ENCODE measurements at places on chromosomes 4 and X.

DNA sequence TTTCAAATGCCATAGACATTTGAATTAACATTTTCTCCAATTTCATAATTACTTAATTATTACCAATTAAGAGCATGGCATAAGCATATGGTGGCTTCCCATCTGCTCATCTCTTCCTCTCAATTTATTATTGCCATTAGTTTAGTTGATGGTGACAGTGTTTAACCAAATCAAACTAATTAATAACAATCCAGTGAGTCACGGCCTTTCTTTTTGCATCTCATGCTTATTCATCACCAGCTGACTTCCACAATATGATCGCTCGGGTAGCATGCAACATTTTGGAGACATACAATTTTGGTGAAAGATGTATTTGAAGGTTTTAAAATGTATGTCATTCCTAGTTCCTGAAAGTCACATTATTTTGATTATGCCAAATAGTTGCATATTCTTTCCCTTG, 172.8 kb upstream of the TACR3 start:
- no peak overlapping the region for H3K4me3 ChIP-seq
- H3K4me1 ChIP-seq, result no peaks in the 10 kb centered on the region
- no peak for DNase-seq
- no peak overlapping the region for H3K27ac ChIP-seq
- H3K36me3 ChIP-seq, result no peaks in the 10 kb centered on the region
- H3K27me3 ChIP-seq, result no peaks in the 10 kb centered on the region

GRCh38 chrX:56793112-56793430, 64.0 kb downstream of the NBDY start:
- no peak overlapping the region for H3K4me3 ChIP-seq
- H3K36me3 ChIP-seq, result peaks cover 12% of the 10 kb centered on the region
- DNase-seq, result no peak
- no peak overlapping the region for H3K27ac ChIP-seq

- H3K36me3 ChIP-seq, result no peaks in the 10 kb centered on the region
- no peak for DNase-seq
- no peak overlapping the region for H3K27ac ChIP-seq
- H3K4me3 ChIP-seq, result no peak overlapping the region
- H3K27me3 ChIP-seq, result no peaks in the 10 kb centered on the region
- H3K4me1 ChIP-seq, result no peaks in the 10 kb centered on the region
Observed at GRCh38 chrX:43939187-43939926, 33.8 kb downstream of the NDP start.

DNA sequence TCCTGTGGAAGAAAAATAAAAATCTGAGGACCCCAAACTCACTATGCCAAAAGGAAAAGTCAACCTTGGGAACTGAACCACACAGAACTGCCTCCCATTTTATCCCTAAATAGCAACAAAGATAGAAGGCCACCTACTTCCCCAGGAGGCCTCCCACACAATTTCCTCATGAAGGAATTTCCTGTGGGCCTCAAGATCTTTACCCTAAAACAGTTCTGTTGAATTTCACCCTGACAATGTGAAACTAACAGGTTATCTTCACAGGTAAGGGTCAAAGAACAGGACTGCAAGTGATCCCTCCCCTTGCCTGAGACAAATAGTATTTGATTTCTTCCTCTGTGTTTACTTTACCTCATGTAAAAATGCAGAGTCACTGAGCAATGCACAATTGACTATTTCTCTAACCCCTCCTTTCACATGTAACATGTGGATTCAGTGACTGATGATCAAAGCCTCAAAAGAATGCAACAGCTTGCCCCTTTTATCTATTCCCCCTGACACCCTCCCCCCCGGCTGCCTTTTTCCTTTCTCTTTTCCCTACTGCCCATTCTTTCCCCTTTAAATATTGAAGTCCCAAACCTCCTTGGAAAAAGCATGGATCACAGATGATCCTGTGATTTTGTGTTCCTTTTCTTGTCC, 33.3 kb downstream of the MEPE start:
- H3K27ac ChIP-seq, result no peak overlapping the region
- no peak for DNase-seq
- H3K36me3 ChIP-seq, result no peaks in the 10 kb centered on the region
- H3K4me1 ChIP-seq, result no peaks in the 10 kb centered on the region
- no peak overlapping the region for H3K4me3 ChIP-seq

DNA sequence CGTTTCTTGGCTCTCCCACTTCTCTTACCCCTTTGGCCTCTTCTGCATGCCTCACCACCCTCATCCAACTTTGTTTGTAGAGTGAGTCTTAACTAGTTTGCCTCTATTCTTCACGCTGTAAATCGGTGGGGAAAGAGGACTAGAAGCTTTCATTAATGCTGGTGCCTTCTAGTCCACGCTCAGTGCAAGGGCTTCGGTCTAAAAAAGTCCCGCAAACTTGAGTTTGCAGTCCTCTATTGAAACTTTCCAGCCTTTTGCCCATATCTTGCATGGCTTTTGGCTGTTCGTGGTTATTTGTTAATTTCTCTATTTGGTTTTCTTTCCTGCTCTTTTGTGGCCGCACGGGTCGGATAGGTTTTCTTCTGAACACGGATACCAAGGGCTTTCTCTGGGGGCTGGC, 868 bp downstream of the DACH2 start:
- H3K36me3 ChIP-seq, result no peaks in the 10 kb centered on the region
- no peaks in the 10 kb centered on the region for H3K4me1 ChIP-seq
- H3K4me3 ChIP-seq, result peak overlapping the region; percentile 61
- DNase-seq, result no peak
- H3K27me3 ChIP-seq, result peaks cover 25% of the 10 kb centered on the region
- H3K27ac ChIP-seq, result no peak overlapping the region

DNA sequence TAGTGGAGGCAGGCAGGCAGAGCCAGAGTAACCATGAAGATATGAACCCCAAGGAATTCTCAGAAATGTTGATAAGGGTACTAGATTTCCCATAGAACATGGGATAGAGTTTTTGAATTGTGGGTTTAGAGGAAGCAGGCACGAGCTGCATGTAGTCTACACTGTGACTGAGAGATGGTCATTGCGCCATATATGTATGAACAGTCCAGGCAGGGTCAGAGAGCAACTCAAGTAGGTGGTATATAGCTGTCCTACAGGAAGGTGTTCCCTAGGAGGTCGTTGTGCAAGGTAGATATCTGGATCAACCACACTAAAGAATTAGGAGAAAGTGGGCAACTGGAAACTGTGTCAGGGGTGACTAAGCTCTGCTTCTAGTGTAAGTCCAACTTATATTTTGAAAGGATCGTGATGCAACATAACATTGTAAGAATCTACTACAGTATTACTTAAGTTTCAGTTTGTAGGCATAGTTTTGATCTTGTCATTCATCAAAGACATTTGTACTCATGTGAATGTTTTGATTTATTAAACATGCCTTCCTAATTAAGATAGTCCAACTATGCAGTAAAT, 94.6 kb downstream of the HPGD start:
- peaks cover 7% of the 10 kb centered on the region for H3K4me1 ChIP-seq
- H3K27me3 ChIP-seq, result no peaks in the 10 kb centered on the region
- no peak overlapping the region for H3K4me3 ChIP-seq
- H3K27ac ChIP-seq, result no peak overlapping the region
- no peak for DNase-seq
- H3K36me3 ChIP-seq, result no peaks in the 10 kb centered on the region

- no peaks in the 10 kb centered on the region for H3K4me1 ChIP-seq
- H3K4me3 ChIP-seq, result no peak overlapping the region
- H3K27ac ChIP-seq, result no peak overlapping the region
- DNase-seq, result no peak
Observed at GRCh38 chrX:139192386-139192961, 338.1 kb upstream of the F9 start.

DNA sequence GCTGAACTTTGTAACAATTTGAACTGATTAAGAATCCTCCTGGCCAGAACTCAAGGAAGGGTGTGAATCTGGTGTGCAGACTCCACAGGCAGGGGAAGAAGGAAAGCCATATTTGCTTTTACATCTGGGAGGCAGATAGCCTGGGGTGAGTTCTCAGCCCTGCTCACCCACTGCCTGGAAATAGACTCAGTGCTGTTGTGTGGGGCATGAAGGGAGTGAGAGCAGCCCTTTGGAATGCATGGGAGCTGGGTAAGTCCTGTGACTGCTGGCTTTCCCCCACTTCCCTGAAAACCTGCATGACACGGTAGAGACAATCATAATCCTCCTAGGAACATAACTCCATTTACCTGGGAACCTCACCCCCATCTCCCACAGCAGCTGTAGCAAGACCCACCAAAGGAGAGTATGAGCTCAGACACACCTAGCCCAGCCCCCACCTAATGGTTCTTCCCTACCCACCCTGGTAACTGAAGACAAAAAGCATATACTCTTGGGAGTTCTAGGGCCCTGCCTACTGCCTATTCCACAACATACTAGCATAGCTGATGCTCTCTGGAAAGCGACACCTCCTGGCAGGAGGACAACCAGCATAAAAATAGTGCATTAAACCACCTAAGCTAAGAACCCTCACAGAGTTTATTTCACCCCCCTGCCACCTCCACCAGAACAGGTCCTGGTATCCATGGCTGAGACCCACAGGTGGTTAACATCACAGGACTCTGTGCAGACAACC, 59.3 kb upstream of the UBQLN2 start:
- H3K4me3 ChIP-seq, result no peak overlapping the region
- H3K27ac ChIP-seq, result no peak overlapping the region
- no peak for DNase-seq
- no peaks in the 10 kb centered on the region for H3K4me1 ChIP-seq

- H3K4me1 ChIP-seq, result peaks cover 3% of the 10 kb centered on the region
- H3K27ac ChIP-seq, result no peak overlapping the region
- DNase-seq, result no peak
- H3K27me3 ChIP-seq, result no peaks in the 10 kb centered on the region
- H3K36me3 ChIP-seq, result no peaks in the 10 kb centered on the region
Observed at GRCh38 chrX:23493941-23494374, 159.3 kb downstream of the PTCHD1 start.

GRCh38 chr4:16253127-16253960, 27.1 kb upstream of the TAPT1 start:
- H3K27ac ChIP-seq, result no peak overlapping the region
- H3K27me3 ChIP-seq, result no peaks in the 10 kb centered on the region
- DNase-seq, result no peak
- H3K4me1 ChIP-seq, result peaks cover 15% of the 10 kb centered on the region
- peaks cover 32% of the 10 kb centered on the region for H3K36me3 ChIP-seq
- H3K4me3 ChIP-seq, result no peak overlapping the region

DNA sequence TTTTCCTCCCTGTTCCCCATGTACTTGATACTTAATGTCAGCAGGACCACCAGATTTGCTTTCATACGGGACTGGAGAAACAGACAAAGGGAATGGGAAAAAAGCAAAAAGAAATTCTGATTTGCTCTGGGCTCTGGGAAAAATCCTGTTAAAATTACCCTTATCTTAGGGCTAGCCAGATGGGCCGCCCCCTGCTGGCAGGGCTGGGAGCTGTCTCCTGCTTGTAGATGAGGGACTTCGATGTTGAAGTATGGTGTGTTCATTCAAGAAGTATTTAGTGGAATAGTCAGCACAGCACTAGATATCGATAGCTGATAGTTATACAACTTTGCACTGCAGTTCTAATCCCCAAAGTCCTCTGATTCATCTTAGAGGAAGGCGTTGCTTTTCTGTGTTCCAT, 45.8 kb downstream of the BCORL1 start:
- H3K4me3 ChIP-seq, result no peak overlapping the region
- peaks cover 15% of the 10 kb centered on the region for H3K36me3 ChIP-seq
- DNase-seq, result peak; percentile 13
- H3K27me3 ChIP-seq, result no peaks in the 10 kb centered on the region
- H3K4me1 ChIP-seq, result peaks cover 8% of the 10 kb centered on the region
- no peak overlapping the region for H3K27ac ChIP-seq

DNA sequence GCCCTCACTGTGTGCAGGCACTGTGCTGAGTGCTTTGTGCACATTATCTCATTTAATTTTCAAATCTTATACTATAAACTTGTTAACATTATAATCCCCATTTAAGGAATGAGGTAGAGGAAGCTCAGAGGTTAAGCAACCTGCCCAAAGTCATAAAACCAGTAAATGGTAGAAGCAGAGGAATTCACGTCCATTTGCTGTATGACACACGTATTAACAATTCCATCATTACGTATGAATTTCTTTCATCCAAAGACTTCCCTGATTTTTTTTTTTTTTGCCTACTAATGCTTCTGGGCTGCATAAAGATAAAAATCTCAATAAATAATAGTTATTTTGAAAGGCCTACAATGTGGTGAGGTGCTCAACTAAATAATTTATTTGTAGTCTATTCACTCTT, 64.5 kb upstream of the H2AZ1 start:
- peaks cover 2% of the 10 kb centered on the region for H3K4me1 ChIP-seq
- H3K36me3 ChIP-seq, result no peaks in the 10 kb centered on the region
- no peak for DNase-seq
- no peak overlapping the region for H3K4me3 ChIP-seq
- H3K27me3 ChIP-seq, result peaks cover 8% of the 10 kb centered on the region
- no peak overlapping the region for H3K27ac ChIP-seq

DNA sequence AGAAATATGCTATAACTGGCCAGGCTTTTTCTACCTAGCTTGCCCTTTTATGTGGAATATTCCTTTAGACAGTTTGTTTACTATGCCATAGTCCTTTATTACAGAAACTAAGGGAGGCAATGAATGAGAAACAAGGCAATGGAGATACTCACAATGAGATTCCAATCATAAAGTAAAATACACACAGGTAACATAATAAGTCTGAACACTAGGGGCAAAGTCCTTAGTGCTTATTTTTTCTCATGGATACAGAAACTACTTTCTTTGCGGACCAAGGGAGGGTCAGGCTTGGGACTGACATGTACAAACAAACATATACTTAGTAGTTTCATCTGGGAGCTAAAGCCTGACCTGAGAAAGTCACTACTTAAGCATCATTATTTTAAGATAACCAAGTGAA, 16.0 kb upstream of the UGT8 start:
- H3K4me1 ChIP-seq, result no peaks in the 10 kb centered on the region
- DNase-seq, result no peak
- H3K4me3 ChIP-seq, result no peak overlapping the region
- H3K36me3 ChIP-seq, result no peaks in the 10 kb centered on the region
- no peaks in the 10 kb centered on the region for H3K27me3 ChIP-seq
- H3K27ac ChIP-seq, result no peak overlapping the region

DNA sequence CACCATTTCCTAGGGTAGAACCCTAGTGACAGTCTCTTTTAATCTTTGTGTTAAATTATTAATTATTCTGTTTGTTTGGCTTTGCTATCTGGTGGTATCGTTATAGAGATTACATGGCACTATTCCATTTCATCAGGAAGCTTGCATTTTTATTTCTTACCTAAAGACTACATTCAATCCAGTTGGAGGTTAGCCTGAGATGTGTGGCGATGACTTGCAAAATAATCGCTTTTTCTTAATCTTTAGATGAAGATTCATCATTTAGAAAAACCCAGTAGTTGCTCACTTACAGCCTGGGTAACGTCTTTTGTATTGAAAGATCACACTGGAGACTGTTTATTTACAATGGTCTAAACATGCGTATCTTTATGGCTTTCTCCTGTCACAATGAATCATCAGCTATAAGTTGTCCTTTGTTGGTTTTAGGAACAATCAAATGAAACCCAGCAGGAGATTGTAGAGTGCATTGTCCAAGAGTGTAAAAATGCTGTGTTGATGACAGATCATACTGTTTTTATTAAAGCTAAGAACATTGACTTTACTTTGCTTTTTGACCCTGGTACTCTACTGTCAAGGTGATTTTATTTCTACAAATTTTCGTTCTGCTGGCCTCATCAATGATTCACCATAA, 281.7 kb upstream of the PITX2 start:
- H3K36me3 ChIP-seq, result no peaks in the 10 kb centered on the region
- H3K4me3 ChIP-seq, result no peak overlapping the region
- no peaks in the 10 kb centered on the region for H3K27me3 ChIP-seq
- DNase-seq, result no peak

All from activated T-helper 2 cell treated with anti-CD3 and anti-CD28 coated beads, Interferon-gamma antibody, Interleukin-2, Interleukin-4, amounts not matched to agents 10 μg/mL and 5 μg/mL and 100 μg/mL, durations not matched to agents 14 hours and 24 hours and 36 hours (primary cell).